ENCODE measurements at places on chromosomes 6 and 20.
A peak's percentile ranks its signal among the peaks of the same experiment; 100 is the strongest.

GRCh38 chr6:29746846-29747687, 23.8 kb downstream of the HLA-F start:
- no peak for DNase-seq

DNA sequence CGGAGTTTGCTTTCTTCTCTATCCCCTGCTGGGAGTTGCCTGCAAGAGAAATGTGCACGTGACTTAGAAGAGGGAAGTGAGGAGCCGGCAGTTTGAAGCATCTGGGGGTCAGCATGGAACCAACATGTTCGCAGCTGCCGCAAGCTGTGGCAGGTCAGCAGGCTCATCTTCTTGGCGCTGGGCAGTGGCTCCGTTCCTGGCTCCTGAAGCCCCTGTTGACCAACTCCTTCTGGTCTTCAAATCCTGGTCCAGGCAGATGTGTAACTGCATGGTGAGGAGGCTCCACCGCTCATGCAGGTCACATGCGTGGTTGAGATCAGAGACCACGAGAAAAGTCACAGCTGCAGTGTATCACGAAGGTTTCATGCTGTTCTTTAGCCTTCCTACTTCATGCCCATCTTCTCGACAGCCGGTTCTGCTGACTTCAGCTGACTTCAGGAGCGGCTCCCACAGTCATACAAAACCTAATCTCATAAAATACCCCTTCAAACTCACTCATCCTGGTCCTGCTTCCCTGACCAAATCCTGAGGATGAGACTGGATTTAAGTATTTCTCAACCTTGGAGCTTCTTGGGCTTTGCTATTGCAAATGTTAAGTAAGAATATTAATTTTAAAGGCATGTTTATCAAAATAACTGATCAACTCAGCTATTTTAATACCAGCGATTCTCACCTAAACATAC, 44.9 kb upstream of the BCAS1 start:
- no peak for DNase-seq

DNA sequence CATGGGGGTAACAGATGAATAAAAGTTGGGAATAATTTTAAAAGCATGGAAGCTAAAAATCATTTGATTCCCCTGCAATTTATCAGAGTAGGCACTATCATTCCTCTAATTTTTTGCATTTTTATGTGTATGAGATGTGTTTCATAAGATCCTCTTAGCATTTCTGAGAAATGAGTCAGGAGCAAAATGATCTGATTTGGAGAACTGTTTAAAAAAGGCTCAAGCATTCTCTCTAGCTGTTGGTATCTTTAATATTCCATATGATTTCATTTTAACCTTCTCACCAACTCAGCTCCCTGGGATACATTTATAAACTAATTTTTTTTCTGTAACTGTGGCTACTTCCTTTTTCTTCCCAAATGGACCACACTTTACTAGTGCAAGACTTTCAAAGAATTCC, 60.9 kb downstream of the MCHR2 start:
- no peak for DNase-seq

- no peak for DNase-seq
Observed at GRCh38 chr20:17874271-17875105, 94.1 kb downstream of the SNX5 start.

- DNase-seq: peak; percentile 60
Observed at GRCh38 chr6:43275801-43276576, 22.1 kb upstream of the SLC22A7 start.

- no peak for DNase-seq
Observed at GRCh38 chr6:154341871-154342270, 14.7 kb downstream of the IPCEF1 start.

DNA sequence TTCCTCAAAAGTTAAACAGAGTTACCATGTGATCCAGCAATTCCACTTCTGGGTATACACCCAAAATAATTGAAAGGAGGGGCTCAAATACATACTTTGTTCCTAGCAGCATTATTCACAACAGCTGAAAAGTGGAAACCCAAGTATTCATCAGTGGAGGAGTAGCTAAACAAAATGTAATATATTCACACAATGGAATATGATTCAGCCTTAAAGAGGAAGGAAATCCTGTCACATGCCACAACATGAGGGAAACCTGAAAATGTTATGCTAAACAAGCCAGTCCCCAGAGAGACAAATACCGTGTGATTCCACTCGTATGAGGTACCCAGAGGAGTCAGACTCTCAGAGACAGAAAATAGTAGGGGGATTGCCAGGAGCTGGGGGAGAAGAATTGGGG, 44.5 kb downstream of the PXDC1 start:
- DNase-seq: no peak

- DNase-seq: no peak
Observed at GRCh38 chr6:164252948-164253347, 838.4 kb downstream of the QKI start.

- DNase-seq: no peak
Observed at GRCh38 chr6:137740091-137740755, 126.8 kb upstream of the TNFAIP3 start.

GRCh38 chr6:3019749-3020320, 20.1 kb downstream of the NQO2 start:
- no peak for DNase-seq

DNA sequence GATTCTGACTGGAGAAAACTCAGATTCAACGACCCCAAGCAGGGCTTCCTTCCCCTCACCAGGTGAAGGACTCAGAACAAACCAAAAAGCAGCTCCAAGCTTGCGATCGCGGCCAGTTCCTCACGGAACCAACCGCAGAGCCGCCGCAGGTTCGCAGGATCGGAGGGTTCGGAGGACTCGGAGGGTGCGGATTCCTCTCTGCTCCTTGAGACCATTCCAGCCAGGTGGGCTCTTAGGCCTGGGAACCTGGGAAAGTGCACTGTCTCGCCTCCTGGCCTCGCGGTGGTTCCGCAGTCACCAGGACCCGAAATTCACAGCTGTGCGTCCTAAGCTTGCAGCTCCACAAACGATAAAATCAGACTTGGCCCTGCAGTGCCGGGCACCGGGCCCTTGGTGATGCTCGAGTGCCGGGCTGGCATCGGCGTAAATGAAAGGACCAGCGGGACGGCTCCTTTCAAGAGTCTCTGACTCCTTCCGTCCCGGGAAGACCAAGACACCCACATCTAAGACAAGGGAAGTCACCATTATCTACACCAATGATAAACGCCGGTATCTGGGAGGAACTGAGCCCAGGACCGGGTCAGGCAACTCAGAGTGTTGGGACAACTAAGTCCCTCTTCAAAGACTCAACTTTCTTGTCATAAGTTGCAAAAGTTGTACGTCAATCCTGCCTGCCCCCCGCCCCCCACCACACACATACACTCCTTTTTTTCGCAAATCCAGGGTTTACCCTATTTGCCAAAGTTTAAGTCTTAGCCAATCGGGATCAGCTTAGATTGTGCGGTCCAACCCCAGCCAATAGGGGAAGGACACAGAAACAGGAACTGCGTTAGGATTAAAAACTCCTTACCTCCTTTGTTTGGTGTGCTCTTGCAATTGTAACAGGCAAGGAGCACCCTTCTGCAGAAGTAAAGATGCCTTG, 69.8 kb upstream of the PRSS16 start:
- peak; percentile 75 for DNase-seq

DNA sequence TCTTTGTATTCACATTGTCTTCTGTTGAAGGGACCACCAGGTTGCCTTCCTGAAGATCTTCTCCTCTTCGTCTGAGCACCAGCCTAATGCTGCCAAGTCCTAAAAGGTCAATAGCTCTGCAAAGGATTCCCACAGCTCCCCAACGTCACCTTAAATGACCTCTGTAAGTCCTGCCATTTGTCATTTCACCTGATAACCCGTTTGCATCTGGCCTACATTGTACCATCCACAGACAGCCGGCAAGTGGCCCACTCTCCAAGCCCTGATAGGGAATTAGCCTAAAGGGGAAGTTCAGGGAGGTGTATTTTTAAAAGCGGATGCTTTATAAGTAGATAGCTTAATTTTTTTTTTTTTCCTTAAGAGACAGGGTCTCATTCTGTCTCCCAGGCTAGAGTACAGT, 127.8 kb downstream of the ZMYND8 start:
- DNase-seq: no peak

- no peak for DNase-seq
Observed at GRCh38 chr6:112770308-112770707, 423.2 kb downstream of the RFPL4B start.

DNA sequence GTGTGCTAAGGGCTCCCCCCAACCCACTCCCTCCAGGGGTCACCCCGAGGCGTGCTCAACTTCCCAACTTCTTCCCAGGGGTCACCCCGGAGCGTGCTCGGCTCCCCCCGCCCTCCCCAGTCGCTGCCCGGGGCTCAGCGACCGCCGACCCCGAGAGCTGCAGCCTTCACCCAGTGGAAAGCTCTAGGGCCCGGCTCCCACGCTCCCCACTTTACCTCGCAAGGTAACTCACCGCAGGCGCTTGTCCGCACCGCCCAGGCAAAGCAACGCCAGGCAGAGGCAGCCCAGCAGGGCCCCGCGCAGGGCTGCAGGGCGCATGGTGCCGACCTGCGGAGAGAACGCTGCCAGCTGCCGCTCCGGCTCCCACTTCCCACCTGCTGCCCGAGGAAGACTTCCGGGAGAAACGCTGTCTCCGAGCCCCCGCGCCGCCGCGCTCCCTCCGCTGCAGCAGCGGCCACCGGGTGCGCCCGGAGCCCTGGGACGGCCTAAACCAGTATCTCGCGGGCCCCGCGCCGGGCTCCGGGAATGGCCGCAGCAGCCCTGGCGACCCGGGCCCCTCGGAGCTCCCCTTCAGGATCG, 396 bp downstream of the RNASET2 start:
- DNase-seq: no peak

All from CD4-positive, alpha-beta T cell treated with Interleukin-6 for 4 hours (primary cell).